HEK293T (cell line): ENCODE measurements at places on chromosomes 5 and 9.

DNA sequence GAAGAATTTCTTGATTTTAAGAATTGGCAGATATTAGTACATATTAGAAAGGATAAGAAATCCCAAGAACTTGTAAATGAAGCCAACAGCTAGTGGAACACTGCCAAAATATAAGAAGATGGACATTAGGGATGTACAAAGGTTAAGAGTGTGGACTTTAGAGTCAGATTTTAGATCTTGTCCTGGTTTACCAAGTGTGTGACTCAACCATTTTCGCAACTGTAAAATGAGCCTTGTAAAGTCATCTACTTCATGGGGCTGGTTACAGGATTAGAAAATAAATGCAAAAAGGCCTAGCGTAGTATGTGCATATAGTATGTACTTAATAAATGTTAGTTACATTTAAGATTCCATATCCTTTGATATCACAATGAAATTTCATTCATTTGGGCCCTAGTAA, 260.0 kb downstream of the RAB3C start:
- DNase-seq: no peak

DNA sequence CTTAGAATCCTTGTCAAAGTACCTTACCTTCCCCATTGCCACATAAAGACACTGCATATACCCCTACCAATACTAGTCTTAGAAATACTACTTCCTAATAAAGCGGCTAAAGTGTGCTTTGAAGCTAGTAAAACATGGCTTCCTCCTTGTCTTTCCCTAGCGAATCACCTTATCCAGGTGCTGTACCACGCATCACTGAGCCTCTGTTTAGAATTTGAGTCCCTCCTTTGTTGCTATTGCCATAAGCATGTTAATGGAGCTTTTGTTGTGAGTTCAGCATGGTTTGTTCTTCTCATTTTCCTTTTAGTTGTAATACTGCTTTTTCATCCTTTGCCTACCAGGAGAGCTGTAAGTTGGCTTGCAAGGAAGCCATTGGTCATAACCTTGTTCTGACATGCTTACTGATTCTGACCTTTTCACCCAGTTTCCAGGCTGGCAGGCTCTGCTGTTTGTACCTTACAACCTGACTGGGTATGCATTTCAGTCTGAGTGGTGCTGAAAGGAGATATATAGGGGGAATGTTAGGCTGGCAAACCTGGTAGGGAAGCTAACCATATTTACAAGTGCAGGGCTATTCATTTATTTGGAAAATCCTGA, 49.8 kb downstream of the LMNB1 start:
- DNase-seq: no peak

DNA sequence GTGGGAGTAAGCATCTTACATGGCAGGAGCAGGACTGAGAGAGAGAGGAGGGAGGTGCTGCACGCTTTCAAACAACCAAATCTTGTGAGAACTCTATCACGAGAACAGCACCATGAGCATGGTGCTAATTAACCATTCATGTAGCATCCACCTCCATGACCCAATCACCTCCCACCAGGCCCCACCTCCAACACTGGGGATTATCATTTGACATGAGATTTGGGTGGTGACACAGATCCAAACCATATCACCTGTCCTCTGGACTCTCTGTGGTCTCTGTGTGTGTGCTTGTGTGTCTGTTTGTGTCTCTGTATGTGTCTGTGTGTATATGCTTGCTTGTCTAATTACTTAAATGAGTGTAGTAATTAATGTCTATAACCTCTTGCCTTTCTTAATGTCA, 31.1 kb downstream of the SEC61B start:
- no peak for DNase-seq

- no peak for DNase-seq
Observed at GRCh38 chr5:93886917-93887361, 145.5 kb upstream of the POU5F2 start.

- no peak for DNase-seq
Observed at GRCh38 chr9:137606005-137606621, 627 bp downstream of the ARRDC1 start.

DNA sequence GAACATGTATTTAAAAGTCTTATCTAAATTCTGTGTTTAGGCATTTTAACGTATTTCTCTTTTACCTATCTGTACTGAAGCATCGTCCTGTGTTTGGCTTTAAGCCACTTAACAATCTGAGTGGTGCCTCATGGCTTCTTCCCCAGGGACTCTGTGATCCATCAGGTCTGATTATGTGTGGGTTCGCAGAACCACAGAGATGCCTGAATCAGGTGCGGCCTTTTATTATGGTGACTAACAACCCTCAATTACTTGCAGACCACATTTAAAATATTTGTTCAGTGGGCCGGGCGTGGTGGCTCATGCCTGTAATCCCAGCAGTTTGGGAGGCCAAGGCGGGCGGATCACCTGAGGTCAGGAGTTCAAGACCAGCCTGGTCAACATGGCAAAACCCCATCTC, 39.6 kb upstream of the SAP30L start:
- DNase-seq: no peak

DNA sequence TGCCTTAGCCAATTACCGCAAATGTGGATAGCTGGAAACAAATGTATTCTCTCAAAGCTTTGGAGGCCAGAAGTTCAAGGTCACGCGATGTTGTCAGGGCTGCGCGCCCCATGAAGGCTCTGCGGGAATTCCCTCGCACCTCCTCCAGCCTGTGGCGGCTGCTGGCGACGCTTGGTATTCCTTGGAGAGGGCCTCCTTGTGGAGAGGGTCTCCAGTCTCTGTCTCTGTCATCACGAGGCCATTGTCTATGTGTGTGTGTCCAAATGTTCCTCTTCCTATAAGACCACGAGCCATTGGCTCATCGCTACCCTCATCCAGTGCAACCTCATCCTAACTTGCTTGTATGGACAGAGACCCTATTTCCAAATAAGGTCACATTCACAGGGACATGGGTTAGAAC, 97.5 kb downstream of the ANKRD33B start:
- no peak for DNase-seq

DNA sequence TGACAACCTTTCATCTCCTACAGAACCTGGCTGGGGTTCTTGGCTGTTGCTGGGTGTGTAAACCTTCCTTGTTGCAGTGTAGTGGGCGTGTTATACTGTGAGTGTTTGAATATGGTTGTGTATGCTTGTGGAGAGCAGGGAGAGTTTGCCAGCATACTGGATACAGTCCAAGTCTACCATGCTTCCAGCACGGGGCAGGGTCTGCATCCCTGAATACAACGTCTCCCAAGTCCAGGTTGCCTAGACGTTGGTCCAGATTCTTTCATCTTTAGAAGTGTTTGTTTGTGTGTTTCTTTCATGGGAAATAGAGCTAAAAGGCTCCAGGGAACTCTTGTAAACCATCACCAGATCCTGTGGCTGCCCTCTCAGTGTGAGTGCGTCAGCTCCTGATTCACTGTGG, 46.4 kb downstream of the SYK start:
- DNase-seq: no peak

DNA sequence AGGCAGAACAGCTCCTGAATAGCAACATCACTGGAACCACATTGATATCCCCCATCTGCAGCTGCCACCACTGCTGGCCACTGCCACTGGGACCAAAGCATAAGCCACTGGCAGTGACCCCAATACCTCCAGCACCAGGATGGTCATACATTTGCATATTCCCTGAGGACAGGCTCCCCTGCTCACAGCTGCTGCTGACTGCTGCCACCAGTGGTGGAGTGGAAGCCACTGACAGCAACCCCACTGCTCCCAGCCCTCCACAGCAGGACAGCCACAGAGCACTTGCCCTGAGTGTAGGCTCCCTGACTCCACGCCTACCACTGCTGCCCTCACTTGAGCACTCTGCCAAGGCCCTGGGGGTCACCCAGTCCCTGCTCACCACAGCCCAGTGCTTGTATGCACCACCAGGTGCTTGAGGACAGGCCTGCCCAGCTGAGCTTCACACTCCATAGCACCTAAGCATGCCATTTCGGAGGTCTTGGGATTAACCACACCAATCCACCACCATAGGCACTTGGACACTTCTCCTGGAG, 327.4 kb upstream of the RPS23 start:
- no peak for DNase-seq

GRCh38 chr9:88418025-88418424, 29.8 kb downstream of the SPIN1 start:
- DNase-seq: no peak

DNA sequence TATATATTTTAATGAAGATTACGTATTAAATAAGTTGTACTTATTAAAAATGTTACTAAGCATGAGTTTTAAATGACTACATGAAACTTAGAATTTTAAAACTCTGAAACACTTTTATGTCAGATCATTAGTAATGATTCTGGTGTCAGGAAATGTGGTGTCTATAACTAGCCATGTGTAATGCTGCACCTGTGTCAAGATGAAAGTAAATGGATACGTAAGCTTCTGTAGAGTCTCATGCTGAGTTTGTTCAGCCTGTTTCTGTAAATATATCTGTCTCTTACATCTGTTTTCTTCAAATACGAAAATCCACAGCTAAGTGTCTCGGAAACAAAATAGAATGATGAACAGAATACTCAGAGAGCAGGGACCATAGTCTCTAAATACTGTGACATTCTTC, 278.0 kb upstream of the SMC2 start:
- no peak for DNase-seq

DNA sequence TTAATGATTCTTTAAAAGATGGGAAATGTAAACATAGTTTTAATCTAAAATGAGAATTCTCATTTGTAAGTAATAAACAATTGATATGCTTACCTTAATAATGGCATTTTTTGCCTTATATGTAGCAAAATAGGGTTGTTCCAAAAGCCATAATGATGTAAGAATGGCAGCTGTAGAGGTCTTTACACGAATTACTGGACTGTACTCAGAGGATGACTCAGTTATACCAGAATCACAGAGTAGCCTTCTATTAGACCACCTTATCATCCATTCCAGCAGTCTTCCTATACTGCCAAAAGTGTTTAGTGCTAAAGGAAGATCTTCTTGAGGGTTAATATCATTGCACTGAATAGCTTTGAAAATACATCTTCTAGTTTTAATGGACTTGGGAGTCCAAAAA, 66.5 kb downstream of the CPLANE1 start:
- no peak for DNase-seq

GRCh38 chr5:5340206-5340729, 82.2 kb upstream of the ICE1 start:
- DNase-seq: peak; percentile 37

DNA sequence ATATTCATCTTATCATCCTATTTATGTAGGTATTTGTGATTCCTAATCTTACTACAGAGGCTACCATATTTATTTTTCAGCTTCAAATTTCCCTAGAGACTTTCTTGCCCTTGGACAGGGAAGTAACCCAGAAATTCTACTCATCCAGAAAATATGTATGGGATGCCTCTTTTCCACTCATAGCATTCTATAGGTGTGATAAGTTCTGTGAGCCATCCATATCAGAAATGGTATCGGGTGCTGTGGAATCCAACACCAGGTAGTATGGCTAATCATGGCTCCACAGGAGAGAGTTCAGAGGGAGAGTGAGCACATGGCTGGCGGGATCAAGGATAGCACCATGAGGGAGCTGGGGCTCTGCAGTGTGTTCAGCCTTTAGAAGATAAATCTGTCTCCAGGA, 349.3 kb upstream of the ACTBL2 start:
- DNase-seq: no peak

- no peak for DNase-seq
Observed at GRCh38 chr9:2066312-2067273, 51.4 kb downstream of the SMARCA2 start.

DNA sequence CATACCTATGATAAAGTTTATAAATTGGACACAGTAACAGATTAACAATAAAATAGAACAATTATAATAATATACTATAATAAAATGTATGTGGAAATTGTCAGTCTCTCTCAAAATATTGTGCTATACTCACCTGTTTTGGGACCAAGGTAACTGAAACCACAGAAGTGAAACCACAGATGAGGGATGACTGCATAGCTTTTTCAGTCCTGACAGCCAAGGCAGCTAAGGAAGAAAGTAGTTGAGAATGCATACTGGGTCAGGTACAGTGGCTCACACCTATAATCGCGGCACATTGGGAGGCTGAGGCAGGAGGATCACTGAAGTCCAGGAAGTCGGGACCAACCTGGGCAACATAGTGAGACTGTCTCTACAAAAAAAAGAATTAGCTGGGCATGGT, 8.9 kb downstream of the SRP19 start:
- no peak for DNase-seq

DNA sequence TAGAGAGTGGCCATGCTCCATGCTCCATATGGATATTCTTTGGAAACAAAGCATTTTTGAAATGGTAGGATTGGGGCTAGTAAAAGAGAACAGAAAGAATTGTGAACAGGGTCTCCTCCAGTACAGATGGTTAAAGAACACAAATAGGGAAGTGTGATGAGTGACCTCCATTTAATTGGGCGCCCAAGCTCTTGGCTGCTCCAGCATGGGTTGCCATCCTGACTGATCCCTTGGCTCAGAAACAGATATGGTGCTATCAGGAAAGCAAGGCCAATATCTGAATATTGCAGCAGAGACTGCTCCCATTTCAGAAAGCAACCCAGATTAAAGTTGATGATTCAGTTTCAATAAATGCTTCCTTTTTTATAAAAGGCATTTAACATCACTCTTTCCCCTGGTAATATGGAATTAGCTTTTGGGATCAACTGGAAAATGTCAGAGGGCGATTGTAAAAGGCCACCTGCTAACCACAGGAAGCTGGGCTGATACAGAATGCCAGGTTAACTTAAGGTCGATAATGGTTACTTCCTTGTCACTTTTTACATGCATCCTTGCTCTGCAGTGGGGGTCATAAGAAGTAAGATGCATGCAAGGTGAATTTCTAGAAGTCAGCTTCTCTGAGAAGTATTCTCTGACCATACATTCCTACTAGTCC, 52.9 kb downstream of the TMC1 start:
- no peak for DNase-seq

DNA sequence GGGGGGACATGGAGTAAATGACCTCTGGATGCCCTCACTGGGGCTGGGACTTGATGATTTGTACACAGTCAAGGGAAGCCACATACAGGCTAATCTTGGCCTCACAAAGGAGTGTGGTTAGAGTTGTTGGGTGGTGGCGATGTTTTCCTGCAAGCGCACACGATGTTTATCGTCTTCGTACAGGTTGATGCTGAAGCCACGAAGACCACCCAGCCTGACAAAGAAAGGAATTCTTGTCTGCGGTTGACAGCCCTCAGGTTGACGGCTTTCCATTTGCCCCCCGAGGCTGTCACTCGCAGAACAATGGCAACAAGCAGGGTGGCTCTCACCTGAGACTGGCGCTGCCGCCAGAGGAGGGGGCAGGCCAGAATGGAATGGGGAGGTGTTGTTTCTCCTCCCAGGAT, 14.1 kb upstream of the XPA start:
- DNase-seq: no peak

GRCh38 chr9:77158772-77159513, 18.4 kb upstream of the VPS13A start:
- no peak for DNase-seq

DNA sequence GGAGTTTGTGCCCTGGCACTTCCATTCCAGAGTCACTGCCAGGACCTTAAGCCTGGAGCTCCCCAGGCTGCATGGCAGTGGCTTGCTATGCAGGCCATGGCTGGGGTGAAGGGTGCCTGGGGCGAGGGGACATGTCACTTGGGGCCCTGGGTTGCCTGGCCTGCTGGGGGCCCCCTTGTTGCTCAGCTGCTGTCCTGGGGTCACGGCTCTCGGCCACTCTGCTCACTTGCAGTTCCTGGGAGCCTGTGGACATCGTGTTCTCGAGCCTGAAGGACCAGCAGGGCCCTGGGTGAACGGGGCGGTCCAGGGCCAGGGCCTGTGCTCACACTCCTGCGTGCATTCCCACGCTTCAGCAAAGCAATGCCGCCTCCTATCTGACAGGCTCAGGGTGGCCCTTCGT, 14.5 kb upstream of the SLC2A6 start:
- no peak for DNase-seq
